Activated CD4-positive, alpha-beta T cell treated with anti-CD3 and anti-CD28 coated beads for 24 hours (primary cell): ENCODE measurements at places on chromosomes 3 and 15.

- no peak for DNase-seq
Observed at GRCh38 chr3:119149484-119149883, 3.5 kb downstream of the TEX55 start.

DNA sequence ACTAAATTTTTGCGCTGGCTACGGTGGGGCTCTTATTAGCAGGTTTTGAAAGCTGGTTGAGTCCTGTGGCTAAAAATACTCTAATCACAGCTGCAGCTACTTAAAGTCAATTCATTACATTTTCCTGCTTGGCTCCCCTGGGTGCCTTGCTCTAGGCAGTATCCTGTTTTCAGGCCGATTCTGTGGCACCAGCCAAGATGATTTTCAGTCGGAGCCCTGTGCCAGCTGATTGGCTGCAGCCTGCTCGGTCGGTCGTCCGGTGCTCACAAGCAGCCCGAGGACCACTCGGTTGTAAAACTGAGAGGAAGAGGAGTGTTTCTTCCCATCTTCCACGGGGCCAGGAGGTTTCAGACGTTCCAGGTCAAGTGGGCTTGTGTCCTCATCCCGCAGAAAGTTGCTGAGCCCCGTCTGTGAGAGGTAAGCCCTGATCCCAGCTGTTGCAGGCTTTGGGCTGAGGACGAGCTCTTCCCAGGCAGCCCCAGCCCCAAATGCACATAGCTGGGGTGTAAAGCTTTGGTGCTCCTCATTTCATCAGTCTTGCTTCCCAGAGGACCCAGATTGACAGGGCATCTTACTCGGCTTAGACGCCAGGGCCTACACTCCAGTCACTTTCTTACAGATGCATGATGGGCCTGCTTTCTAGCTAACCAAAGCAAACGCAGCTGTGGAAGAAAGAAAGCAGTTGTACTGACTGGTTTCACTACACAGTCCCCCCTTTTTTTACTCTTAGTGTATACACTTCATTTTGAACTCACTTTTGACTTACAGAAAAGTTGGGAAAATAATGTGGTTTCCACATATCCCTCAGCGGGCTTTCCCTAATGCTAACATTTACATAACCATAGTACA is 15.9 kb downstream of the LYSMD4 start:
- no peak for DNase-seq

DNA sequence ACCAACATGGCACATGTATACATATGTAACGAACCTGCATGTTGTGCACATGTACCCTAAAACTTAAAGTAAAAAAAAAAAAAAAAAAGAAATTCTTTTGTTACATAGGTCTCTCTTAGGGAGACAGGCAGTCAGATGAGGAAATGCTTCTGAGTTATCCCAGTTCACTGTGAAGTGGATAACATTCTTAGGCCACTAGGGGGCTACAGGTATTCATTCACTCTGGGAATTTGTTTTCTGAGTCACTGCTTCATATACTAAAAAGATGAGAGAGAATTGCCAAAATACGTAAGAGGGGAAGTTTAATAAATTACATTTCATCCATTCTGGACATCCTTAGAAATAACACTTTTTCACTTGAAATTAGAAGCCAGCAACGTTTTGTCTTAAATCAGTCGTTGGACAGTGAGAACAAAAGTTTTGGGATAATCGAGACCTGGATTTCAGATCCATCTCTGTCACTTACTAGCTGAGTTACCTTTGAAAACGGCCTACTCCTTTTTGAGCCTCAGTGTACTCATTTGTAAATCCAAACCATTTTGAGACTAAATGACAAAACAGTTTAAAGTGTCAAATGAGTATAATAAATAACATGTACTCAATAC is 738.4 kb upstream of the ALCAM start:
- no peak for DNase-seq

DNA sequence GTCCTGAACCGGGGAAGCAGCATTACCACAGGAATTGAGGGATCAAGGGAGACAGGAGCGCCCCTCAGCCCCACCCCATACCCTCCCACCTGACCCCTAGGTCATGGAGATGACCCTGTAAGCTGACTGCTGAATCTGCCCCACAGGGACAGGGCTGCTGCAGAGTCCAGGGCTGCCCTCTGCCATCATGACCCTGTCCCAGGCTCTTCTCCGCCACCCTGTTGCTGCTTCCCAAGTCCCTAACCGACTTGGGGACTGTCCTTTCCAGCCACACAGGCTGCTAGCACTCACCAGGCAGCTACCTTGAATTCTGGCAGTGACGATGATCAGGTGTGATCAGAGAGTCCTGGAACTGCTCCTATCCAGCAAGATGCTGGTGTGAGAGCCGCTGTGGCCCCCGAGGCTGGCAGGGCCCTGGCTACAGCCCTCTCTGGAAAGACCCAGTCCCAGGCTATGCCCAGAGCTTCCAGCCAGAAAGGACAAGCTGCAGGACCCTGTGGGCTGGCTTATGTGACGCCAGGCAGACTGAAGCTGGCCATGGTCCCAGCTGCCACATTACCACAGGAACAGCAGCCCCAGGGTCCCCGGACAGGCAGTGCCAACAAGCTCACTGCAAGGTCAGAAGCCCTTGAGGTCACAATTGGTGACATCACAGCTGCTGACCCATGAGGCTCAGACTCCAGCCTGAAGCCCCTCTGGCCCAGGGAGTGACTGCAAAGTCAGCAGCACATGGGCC is at the start of gene C3orf22:
TSS of gene C3orf22 (minus strand) at position 597 of the 736 bp plus-strand sequence. CDS start 5,542 bp downstream, outside the sequence.
- no peak for DNase-seq
